H1 (cell line): ENCODE measurements at places on chromosomes 3 and 15.

DNA sequence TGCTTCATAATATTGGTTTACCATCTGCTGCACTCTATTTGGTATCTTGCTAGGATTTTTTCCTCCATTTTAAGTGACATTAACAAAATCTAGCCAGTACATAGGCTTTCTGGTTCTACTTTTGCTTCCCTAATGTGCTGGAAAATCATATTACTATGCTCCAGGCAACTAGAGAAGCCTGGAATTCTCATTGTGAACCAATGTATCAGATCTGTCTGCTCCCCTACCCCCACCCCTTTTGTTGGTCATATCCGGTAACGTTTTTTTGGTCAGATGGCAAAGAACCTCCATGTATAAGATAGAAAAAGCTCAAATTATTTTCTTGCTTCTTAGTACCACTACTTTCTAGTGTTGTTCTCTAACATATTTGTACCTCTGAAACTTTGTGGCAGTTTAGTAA, 17.1 kb downstream of the MAP2K5 start:
- no peak for DNase-seq

GRCh38 chr3:13552857-13553652, 4.1 kb downstream of the FBLN2 start:
- no peak for DNase-seq

DNA sequence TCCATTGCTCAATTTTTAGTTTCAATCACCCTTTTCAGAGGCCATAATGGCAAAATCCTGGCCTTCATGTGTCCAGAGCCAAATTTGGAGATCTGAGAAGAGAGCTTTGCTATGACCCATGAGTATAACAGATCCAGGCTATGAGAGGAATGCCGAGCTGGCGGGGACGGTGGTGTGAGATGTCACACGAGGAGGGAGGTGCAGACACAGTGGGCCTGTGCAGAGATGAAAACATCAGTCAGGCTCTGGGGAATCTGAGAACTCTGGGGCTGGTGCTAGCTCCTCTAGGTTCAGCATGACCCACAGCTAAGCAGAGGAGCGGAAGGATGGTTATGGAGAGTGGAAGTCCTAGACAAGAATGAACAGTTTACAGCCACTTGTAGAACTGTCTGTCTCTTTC, 398.3 kb upstream of the ATP10A start:
- DNase-seq = no peak

GRCh38 chr15:59347915-59348314, 24.8 kb downstream of the MYO1E start:
- DNase-seq = no peak
